ENCODE measurements at places on chromosomes 5 and 9. TPM values are rescaled to one million over a fixed set of nuclear protein-coding genes. Genes with fewer than 3 reads are reported as not detected.
A peak's percentile ranks its signal among the peaks of the same experiment; 100 is the strongest.

DNA sequence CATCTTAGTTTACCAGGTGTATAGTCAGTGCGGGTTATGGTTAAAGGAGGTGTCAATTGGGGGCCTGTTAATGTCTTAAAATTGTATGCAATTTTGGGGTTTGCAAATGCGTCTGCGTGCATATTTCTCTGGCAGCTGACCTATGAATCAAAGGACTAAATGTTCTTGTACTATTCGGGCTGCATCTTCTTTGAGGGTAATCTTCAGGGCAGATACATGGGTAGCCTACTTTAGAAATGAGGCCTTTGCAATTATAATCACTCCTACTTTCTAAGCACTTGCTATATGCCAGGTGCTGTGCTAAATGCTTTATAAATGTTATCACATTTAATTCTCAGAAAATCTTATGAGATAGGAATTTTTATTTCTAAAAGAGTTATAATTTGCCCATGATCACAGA lies 58.2 kb downstream of the NDFIP1 start:
- no peak overlapping the region for H3K4me3 ChIP-seq
- no peak for DNase-seq
- H3K27me3 ChIP-seq = no peaks in the 10 kb centered on the region
- no peaks in the 10 kb centered on the region for H3K36me3 ChIP-seq

DNA sequence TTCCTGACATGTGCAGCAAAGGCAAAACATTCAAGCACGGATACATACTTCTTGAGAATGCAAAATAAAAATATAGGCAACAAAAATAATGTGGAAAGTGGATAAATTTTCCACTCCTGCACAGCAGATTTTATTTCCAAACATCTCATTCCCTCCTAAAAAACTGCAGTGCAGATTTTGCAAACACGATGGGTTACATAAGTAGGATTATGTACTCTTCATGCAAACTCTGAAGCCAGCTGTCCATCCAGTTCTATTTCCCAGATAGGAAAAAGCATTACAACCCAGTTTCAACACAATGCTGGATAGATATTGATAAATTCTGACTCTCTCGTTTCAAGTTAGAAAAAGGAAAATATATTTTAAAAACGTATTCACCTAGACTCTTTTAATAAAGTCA lies 52.7 kb upstream of the CCNG1 start:
- H3K27me3 ChIP-seq = no peaks in the 10 kb centered on the region
- DNase-seq = no peak
- no peak overlapping the region for H3K4me3 ChIP-seq
- H3K27ac ChIP-seq = no peak overlapping the region
- no peaks in the 10 kb centered on the region for H3K36me3 ChIP-seq

- no peak overlapping the region for H3K27ac ChIP-seq
- no peak overlapping the region for H3K4me3 ChIP-seq
- DNase-seq = no peak
- H3K4me1 ChIP-seq = no peaks in the 10 kb centered on the region
These were observed 25.9 kb downstream of the MTRR start for GRCh38 chr5:7894860-7895259.

- no peak overlapping the region for H3K27ac ChIP-seq
- H3K4me3 ChIP-seq = no peak overlapping the region
- H3K27me3 ChIP-seq = no peaks in the 10 kb centered on the region
- H3K4me1 ChIP-seq = no peaks in the 10 kb centered on the region
- no peaks in the 10 kb centered on the region for H3K36me3 ChIP-seq
These were observed 94.2 kb downstream of the AGTPBP1 start for GRCh38 chr9:85647571-85647970.

GRCh38 chr9:28155067-28155466 lies 581.8 kb upstream of the C9orf72 start:
- no peak overlapping the region for H3K4me3 ChIP-seq
- no peaks in the 10 kb centered on the region for H3K4me1 ChIP-seq
- DNase-seq = peak; percentile 32
- no peaks in the 10 kb centered on the region for H3K36me3 ChIP-seq
- H3K27ac ChIP-seq = no peak overlapping the region

DNA sequence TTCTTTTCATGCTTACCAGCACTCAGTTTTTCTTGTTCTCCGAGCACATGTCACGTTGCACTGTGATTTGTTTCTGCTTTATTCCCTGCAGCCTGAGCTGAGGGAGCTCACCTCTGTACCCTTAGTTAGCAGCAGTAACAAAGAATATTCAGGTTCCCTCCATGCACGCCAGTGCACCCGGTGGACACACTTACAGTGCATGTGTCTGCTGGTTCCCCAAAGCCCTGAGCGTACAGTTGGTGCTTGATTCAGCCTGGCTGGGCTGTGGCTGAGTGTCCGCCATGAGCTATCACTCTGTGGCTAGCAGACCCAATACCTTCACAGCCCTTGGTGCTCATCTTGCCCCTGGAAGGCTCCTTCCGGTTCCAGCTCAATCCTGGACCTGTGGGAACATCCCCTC lies 93.5 kb downstream of the MVB12B start:
- peaks cover 21% of the 10 kb centered on the region for H3K36me3 ChIP-seq
- H3K4me1 ChIP-seq = no peaks in the 10 kb centered on the region
- DNase-seq = no peak
- H3K27me3 ChIP-seq = no peaks in the 10 kb centered on the region

- peak; percentile 51 for DNase-seq
- H3K36me3 ChIP-seq = no peaks in the 10 kb centered on the region
- H3K4me1 ChIP-seq = no peaks in the 10 kb centered on the region
- no peak overlapping the region for H3K4me3 ChIP-seq
- no peaks in the 10 kb centered on the region for H3K27me3 ChIP-seq
- H3K27ac ChIP-seq = no peak overlapping the region
These were observed 17.1 kb downstream of the SCAI start for GRCh38 chr9:125126019-125126746.

GRCh38 chr5:1393571-1394501 lies 48.9 kb upstream of the CLPTM1L start:
- peaks cover 10% of the 10 kb centered on the region for H3K27me3 ChIP-seq
- H3K4me3 ChIP-seq = no peak overlapping the region
- no peaks in the 10 kb centered on the region for H3K4me1 ChIP-seq
- DNase-seq = no peak
- no peaks in the 10 kb centered on the region for H3K36me3 ChIP-seq
- no peak overlapping the region for H3K27ac ChIP-seq

DNA sequence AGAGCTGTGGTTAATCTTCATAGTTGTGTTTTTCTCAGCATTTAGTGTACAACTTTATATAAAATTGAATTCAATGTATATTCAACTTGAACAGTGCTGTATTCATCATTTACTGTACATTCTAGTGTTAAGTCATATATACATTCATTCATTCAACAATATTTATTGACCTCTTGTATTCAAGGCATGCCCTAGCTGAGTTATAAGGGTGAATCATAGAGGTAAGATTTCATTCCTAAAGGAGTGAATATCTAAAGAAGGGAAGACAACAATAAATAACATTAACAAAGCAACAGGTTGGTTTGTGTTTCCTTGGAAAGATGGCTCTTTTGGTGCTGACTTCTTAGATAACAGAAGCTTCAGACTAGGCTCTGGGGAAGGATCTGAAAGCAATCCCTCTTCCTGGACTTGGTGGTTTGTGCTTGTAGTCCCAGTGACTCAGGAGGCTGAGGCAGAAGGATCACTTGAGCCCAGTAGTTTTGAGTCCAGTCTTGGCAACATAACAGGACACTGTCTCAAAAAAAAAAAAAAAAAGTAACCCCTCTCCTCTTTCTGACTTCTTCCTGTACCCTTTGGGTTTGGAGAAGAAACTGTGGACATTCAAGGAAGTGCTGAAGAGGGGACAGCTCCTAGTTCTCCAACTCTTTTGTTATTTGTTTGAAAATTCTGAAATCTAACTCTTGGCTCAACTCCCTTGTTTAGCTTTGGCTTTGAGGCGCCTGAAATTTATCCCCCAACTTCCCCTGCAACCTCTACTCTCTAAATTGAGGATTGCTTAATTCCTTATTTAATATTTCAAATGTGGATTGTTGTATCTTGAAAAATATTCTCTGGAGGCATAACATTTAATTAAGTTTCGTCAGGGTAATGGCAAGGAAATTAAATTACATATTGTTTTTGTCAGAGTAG lies 80.2 kb downstream of the OSTF1 start:
- no peaks in the 10 kb centered on the region for H3K27me3 ChIP-seq
- no peak overlapping the region for H3K4me3 ChIP-seq
- H3K36me3 ChIP-seq = peaks cover 43% of the 10 kb centered on the region
- H3K4me1 ChIP-seq = peaks cover 12% of the 10 kb centered on the region
- DNase-seq = peak; percentile 72

DNA sequence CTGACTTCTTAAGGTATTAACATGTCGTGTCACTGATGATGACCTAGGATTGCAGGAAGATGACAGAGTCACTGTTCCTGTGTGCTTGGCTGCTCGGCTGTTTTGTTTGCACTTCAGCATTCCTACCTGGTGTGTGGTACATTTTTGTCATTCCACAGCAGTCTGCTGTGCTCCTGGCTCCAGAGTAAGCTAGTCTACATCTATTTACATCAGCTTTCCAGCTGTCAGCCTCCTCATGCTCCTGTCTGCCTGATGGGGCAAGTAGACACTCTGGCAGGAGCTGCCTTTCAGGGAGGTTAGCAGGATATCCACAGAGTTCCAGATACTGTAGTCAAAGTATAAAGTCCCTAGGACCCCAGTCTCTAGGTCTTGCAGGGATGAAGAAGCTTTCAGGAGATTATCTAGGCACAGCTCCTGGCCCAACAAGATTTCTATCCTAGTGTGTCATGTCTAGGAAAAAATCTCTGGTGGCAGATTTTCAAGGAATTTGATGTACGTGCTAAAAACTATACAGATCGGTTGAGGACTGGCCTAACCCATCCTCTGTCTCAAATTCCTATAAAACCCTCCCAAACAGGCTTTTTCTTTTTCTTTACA lies 28.4 kb downstream of the RUSC2 start:
- no peaks in the 10 kb centered on the region for H3K27me3 ChIP-seq
- DNase-seq = peak; percentile 37
- H3K4me1 ChIP-seq = peaks cover 20% of the 10 kb centered on the region
- H3K36me3 ChIP-seq = no peaks in the 10 kb centered on the region
- H3K4me3 ChIP-seq = no peak overlapping the region
- H3K27ac ChIP-seq = peak overlapping the region; percentile 98

DNA sequence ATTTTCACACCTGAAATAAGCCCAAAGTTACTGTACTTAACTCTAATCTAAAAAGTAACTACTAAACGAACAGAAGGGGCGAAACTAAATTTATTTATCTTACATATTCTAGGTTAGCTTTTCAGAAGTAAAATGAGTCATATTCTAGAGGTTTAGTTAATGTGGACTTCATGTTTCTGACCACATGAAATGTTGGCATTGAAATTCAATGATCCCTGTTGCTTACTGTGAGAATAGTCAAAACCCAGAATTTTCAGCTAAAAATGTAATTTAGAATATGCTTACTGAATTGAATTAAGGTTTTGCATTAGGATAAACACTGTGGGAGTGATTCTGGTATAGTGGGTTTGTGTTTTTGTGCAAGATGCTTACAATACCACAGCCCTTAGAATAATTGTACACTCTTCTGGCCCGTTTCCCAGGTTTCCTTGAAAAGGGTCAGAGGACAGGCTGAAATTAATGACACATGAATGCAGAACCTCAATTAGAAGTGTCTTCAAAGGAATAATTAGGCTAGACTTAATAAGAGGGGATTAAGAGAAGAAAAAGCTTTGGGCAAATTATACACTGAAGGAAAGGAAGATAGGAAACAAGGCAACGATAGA lies 1.4 kb upstream of the SNX18 start:
- H3K4me1 ChIP-seq = peaks cover 6% of the 10 kb centered on the region
- no peak overlapping the region for H3K4me3 ChIP-seq
- DNase-seq = no peak
- H3K27ac ChIP-seq = no peak overlapping the region
- peaks cover 2% of the 10 kb centered on the region for H3K36me3 ChIP-seq

GRCh38 chr5:119105971-119106370 lies 35.1 kb downstream of the DMXL1 start:
- no peak overlapping the region for H3K27ac ChIP-seq
- H3K36me3 ChIP-seq = peaks cover 4% of the 10 kb centered on the region
- no peaks in the 10 kb centered on the region for H3K27me3 ChIP-seq
- no peaks in the 10 kb centered on the region for H3K4me1 ChIP-seq
- DNase-seq = no peak

GRIA1 gene
- total RNA-seq = 2.2 TPM

PCDHGB1 gene
- total RNA-seq = 8.4 TPM

FOXD4L4 gene
- 0.21 TPM for total RNA-seq

DRD1 gene
- 0.83 TPM for total RNA-seq

Data from lung (tissue), 17 donors.